ENCODE measurements at places on chromosomes 5 and 9.

DNA sequence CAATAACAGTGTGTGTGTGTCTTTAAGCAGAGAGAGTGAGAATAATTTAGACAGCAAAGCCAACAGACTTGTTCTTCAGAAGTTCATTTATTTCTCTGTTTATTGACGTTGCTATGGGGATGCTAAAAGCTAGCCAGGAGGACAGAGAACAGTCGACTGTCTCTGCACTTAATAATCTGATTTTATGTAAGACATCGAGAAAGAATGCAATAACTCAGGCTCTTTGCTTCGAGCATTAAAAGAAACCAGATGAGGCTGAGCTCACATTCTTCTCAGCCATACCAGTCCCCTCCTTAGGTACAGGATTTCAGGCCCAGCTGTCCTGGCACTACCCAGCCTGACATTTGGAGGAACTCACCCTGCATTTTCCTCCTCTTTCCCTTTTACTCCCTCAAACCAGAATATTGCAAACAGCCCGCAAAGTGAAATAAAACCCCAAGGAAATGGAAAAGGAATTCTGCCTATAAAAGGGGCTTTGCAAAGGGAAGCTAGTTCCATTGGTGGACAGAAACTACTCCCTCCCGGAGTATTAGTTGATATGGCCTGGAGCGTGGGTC lies 44.5 kb upstream of the DPYSL3 start:
- no peak for DNase-seq

DNA sequence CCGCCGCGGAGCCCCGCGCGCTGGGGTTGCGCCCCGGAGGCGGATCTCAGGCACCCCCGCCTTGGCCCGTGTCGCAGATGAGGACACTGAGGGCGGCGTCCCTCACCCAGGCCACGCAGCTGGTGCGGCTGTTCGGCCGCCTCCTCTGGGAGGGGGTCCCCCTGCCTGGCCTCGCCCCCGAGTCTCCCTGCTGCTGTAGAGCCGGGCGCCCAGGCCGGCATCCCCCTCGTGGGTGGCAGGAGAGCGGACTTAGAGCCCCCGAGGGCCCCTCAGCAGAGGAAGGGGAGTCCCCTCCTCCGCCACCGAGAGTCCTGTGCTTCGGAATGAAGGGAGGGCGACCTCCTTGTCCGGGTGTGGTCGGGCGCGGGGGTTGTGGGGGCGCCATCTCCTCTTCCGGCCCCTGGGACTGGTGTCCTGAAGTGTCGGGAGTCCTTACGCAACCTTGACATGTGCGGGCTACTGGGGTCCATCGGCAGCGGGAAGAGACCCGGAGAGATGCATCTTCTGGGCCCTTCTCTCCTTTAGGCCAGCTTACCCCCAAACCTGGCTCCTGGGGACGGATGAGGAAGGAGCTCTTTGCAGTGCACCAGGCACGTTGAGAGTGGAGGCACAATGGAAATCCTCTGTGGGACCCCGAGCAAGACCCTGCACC lies 11.7 kb upstream of the EXOSC2 start:
- DNase-seq = no peak

DNA sequence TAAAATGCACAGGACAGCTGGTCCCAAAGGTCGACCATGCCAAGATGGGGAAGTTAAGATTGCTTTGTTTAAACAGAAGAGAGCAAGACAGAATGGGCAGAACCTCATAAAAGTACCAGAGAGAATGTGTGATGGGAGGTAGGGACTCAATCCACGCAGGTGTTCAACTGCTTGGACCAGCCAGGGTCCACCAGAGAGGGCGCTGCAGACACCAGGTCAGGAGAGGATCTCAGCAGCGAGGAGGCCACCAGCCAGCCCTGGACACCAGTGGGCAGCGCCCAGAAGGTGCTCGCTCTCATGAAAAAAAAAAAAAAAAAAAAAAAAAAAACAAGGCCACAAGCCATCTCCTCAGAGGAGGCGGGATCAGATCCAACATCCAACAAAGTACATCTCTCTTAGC lies 81.8 kb downstream of the SHC3 start:
- DNase-seq = no peak

GRCh38 chr9:94014920-94015319 lies 59.8 kb upstream of the BARX1 start:
- DNase-seq = no peak

DNA sequence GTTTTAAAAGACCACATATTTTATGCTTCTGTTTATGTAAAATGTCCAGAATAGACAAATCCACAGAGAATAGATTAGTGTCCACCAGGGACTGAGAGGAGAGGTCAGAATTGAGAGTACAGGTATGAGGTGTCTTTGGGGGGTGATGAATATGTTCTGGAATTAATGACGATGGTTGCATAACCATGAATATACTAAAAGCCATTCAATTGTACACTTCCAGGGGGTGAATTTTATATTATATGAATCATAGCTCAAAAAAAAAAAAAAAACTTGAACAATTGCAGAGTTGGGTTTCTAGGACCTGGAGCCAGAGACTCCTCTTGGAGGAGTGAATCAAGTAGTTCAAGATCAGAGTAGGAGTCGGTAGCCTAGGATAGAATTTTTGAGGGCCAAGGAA lies 57.8 kb upstream of the RUSC2 start:
- DNase-seq = no peak

- no peak for DNase-seq
These were observed 106.0 kb downstream of the CWC27 start for GRCh38 chr5:64874753-64875152.

DNA sequence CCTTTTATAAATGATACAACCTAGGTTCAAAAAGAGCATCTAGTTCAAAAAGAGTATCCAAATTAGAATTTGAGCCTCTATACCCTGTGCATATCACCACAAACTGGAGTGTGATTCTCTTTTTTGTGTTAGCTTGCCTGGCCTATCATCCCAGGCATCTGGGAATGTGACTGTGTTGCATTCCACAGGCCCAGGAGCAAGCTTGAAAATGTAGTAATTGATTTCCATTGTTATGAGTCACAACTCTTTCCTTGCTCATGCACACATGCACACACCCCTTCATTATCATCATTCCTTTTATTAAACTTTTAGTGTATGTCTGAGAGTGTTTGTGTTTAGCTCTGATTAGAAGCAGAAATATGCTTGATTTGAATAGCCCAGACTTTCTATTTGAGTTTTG lies 75.2 kb downstream of the FCHO2 start:
- no peak for DNase-seq

DNA sequence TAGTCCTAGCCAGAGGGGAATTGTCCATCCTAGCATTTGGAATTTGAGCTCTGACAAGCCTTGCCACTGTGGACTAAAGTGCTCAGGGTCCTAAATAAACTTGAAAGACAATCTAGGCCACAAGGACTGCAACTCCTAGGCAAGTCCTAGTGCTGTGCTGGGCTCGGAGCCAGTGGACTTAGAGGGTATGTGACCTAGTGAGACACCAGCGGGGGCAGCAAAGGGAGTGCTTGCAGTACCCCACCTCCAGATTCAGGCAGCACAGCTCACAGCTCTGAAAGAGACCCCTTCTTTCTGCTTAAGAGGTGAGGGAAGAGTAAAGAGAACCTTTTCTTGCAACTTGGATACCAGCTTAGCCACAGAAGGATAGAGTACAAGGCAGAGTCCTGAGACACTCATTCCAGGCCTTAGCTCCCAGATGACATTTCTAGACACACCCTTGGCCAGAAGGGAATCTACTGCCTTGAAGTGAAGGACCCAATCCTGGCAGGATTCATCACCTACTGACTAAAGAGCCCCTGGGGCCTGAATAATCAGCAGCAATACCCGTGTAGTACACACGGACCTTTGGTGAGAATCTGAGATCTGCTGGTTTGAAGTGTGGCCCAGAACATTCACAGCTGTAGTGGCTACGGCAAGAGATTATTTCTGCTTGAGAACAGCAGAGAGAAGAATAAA lies 164.6 kb downstream of the CCDC171 start:
- DNase-seq = no peak

DNA sequence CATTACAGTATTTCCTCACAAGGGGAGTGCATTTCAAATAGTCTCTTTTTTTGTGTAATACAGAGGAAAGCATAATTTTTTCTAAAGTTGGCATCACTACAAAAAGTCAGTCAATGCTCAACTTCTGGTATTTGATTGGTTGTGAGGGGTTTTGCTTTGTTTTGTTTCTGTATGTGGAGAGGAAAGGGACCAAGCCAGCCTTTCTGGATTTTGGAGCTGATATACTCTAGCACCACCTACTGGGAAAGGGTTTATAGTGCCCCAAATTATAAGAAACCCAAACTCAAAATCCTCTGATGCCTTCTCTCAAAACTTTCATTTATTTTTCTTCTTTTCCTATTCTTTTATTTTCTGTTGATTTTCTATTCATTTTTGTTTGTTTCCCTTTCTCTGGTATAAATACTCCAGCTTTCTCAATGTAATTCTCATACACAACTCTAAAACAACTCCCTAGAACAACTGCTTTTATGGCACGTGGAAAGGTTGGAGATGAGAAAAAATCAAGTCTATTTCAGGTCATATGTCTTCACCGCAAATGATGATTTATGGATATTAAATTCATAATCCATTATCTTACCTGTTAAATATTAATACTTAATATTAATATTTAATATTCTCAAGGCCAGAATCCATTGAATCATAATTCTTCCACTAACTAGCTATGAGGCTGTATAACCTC lies 69.5 kb upstream of the ANXA1 start:
- peak; percentile 43 for DNase-seq

DNA sequence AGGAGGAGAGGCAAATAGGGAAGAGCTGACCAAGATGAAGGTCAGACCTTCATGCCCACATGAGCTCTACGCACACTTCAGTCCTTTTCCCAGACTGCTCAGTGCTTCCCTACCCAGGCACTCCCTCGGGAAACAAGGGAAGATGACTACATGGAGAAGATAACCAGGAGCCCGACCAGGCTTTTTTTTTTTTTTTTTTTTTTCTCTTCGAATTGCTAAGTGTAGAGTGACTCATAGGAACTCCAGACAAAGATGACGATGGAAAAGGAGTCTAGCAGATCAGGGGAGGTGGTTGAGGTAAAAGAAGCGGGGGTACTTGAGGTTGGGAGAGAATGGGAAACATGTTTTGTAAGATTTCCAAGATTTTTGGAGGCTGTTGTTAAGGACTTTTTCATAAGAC lies 526.1 kb downstream of the BNC2 start:
- peak; percentile 39 for DNase-seq

DNA sequence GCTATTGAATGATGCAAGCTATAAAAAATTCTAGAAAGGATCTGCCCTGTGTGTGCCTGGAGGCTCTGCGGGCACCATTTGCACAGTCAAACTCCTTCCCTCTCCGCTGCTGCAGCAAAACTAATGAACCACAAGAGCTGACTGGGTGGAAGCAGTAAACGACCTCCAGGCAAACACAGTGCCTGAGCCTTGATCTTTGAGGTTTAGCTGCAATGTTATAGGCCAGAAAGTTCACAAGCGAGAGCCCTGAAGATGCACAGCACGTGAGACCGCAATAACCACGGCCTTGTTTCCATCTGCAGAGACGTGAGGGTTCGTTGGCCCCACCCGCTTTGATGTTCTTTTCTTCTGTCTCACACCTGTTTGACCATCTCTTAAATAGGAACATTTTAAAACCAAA lies 69.2 kb upstream of the S1PR3 start:
- DNase-seq = no peak

DNA sequence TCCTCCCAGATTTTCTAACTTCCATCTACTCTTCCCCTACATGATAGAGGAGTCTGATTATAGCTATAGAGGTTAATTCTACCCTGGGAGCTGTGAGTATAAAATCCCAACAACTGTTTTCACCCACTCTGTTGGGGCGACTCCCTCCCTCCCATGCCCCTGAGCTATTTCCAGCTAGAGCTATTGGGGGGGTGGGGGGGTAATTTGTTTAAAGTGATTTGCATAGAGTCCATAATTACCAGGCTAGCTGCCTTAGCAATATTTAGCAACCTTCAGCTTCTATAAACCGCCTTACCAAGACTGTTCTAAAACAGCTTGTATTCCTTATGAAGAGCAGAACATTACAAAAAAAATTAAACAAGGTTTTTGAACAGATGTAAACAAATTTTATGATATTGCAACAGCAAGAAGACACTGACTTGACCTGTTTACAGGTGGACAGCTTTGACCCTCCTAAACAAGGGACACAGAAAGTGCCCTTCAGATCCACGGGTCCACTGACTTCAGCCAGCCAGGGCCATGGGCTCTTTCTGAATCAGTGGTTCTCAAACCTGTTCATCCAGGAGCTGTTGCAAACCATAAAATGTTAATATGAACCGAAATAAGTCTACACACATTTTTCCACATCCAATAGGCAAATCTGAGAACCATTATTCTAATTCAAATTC lies 98.2 kb downstream of the OTULIN start:
- no peak for DNase-seq

DNA sequence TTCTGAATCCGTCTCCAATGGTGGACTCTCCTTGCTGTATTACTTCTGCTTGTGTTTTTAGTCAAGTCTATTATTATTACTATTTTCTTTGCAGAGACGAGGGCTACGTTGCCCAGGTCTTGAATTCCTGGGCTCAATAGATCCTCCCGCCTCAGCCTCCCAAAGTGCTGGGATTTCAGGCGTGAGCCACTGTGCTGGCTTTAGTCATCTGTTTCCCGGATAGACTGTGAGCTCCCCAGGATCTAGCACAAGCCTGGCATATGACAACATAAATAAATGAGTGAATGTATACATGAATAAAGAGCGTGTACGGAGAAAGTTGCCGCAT lies 439 bp upstream of the DDX46 start:
- no peak for DNase-seq

DNA sequence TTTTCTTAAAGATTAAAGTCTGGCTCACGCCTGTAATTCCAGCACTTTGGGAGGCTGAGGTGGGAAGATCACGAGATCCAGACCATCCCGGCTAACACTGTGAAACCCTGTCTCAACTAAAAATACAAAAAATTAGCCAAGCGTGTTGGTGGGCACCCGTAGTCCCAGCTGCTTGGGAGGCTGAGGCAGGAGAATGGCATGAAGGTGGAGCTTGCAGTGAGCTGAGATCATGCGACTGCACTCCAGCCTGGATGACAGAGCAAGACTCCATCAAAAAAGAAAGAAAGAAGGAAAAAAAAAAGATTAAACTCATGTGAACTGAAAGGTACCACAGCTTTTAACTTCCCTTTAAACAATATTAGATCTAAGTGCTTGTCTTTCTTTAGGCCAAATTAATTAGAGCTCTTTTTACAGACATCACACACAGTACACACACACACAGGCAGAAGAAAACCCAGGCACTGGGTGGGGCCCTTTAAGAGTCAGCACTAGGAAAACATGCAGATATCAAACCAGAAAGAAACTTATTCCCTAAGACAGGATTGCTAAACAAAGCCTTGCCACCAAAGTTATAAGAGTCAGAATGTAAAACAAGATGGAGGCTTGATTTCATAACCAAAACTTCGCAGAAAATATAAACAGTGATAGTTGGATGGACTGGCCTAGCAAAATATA lies 29.3 kb upstream of the UHRF2 start:
- no peak for DNase-seq

Measured in tibial nerve (tissue), 4 donors.